Esophagus squamous epithelium (tissue), 5 donors: ENCODE measurements at places on chromosomes 1 and 21.

GRCh38 chr21:41786509-41786987 lies 19.7 kb upstream of the RIPK4 start:
- DNase-seq = no peak

DNA sequence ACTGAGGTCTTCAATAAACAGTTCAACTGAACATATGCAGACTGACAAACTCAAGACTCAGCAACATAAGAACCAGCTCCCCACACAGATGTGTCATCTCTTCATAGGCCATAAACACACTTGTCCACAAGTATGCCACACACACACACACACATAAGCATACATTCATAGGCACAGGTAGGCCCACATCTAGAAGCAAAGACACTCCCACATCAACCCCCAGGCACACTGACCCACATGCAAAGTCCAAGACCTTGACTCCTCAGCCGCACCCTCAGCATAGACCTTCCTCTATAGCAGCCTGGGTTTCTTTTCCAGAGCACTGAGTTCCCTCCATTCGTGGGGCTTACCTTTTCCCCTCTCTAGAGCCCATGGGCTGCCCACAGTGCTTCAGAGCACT lies 1.4 kb downstream of the LAD1 start:
- no peak for DNase-seq

GRCh38 chr1:229406798-229407197 lies 27.1 kb downstream of the ACTA1 start:
- DNase-seq = no peak

GRCh38 chr1:68327414-68327813 lies 95.1 kb upstream of the WLS start:
- DNase-seq = no peak

DNA sequence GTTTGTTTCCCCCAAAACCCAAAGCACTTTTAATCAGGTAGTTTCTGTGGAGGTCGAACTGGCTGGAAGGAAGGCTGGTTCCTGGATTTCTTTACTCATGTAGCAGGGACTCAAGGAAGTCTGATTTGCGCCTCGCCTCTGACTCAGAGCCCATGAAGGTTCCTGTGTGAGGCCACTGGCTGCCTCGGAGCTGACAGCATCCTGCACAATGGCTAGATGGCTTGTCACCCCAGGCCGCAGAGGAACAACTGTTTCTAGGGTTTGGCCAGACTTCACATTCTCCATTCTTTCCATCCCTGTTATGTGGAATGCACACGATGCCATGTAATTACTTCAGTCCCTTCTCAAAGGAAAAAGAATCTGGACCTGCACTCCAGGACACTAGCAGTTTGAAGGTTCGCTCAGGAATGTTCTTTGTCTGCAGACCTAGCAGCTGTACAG lies 39.1 kb upstream of the PRSS38 start:
- no peak for DNase-seq

DNA sequence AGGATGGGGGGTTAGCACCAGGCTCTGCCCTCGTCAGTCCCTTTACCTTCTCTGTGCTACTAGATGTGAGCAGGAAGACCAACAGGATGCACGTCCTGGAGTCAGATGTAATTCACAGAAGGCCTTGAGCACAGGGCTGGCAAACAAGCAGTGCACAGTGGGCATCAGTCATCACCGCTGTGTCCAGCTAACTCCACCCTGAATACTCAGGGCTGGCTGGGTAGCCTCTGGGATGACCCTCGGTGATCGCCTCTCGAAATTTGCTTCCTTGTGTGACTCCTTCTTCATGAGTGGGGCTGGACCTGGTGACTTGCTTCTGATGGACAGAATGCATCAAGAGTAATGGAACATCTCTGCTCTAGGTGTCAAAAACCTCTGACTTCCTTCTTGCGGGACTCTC lies 92.2 kb upstream of the TMPRSS2 start:
- no peak for DNase-seq

DNA sequence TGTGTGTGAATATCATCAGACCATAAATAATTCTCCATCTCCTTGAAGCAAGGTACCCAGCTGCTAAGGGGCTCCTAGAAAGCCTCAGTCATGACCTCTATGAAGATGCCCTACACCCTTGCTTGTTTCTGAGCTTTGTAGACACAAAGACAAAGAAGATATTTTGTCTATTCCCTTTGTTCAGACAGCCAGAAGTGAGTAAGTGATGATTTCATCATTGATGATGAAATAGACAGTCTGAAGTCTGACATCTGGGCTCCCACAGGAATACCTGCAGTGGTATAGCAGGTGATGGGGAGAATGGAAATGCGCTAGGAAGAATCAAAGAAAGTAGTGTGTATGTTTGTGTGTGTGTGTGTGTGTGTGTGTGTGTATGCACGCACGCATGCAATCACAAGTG lies 82.2 kb upstream of the DPT start:
- DNase-seq = no peak

GRCh38 chr1:63929106-63929478 lies 155.3 kb downstream of the ROR1 start:
- DNase-seq = no peak

GRCh38 chr1:205950280-205950679 lies 7.0 kb upstream of the SLC26A9 start:
- no peak for DNase-seq

DNA sequence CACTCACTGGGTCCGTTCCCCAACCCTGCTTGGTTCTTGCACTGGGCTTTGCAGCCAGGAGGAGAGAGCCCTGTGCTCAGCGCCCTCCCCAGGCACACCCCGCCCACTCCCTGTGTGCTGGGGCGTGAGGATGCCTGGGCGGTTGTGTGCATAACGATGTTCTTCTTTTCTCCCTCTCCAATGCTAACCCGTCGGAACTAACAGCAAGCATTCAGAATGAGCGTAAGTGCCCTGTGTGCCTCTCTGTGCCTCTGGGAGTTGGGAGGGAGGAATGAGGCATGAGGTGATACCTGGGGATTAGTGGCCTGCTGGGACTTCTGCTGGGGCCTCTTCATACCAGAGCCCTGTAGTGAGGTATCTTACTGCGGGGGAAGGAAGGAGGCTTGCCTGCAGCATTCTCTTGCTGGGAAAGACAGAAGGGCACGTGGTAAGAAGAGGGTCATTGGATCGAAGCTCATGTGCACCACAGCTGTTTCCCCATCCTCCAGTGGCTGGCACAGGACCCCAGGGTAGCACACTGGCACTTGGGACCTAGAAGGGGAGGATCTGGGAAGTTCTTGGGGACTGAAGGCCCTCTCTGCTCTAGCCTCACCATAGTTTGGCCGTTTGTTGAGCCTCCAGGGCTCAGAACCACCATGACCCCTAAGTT lies 79.8 kb downstream of the NFASC start:
- no peak for DNase-seq

DNA sequence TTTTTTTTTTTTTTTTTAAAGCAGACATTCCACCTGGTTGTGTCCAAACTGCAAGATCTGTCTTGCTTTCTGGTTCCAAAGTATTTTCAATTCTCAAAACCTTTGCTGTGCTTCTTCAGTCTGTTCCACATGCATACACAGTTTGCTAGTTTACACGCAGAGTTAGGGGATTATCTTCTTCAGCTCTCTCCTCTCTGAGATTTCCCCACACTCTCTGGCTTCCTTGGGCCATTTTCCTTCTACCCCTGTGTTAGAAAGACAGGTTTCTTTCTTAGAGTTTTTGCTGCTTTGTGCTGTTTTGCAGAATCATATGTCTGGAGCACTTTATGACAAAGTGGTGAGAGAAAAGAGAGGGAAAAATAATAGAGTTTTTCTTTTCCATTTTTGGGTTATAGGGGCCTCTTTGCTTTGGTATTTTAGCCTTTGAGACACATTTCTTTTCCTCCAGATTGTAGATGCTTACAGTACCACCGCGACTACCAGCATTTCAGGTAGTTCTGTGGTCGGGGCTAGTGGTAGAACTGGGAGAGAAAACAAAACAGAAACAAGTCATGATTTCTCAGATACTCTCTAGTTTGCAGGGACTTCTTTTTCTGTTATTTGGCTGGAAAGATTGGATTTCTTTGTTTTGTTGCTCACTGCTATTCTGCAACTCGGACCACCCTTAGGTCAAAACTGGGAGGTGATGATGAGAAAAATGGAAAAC lies 66.3 kb downstream of the RABGAP1L start:
- no peak for DNase-seq

GRCh38 chr1:217180443-217180842 lies 450.4 kb downstream of the GPATCH2 start:
- no peak for DNase-seq

- DNase-seq = no peak
These were observed 409.9 kb upstream of the ESRRG start for GRCh38 chr1:217133092-217133491.

DNA sequence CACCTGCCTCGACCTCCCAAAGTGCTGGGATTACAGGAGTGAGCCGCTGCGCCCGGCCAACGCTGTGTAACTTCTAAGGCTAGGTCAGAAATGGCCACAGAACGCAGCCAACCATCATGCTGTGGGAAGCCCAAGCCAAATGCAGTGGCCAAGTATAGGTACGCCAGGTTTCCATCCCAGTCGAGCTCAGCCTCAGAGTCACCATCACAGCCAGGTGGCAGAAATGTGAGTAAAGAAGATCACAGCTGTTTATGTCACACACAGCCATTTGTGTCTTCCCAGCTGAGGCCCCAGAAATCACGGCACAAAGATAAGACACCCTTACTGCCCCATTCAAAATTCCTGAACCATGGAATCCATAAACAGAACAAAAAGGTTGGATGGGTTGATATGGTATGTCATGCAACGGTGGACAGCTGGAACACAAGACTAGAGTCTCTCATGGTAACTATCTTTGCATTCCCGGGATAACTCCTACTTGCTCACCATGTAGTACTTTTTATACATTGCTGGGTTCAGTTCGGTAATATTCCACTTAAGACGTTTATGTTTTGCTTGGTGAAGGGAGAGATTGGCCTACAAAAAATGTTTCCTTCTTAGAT lies 84.3 kb downstream of the SLC45A1 start:
- DNase-seq = no peak

DNA sequence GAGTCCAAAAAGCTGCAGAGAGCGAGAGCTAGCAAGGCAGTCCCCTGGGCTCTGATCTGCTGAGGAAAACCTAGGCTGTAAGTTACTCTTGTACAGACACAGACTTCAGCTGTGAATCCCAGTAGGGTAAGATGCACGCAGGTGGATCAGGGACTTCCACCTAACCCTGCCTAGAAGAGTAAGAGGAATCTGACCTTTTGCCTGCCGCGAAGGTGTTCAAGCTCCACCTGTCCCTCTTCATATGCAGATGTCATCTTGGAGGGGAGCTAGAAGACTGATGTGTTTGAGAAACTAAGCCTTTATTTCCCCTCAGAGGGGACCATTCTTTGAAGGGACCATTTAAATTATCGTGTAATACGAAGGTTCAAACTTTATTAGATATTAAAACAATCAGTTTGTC lies 108.6 kb upstream of the USP24 start:
- DNase-seq = no peak

- DNase-seq = no peak
These were observed 24.1 kb upstream of the TMEM222 start for GRCh38 chr1:27297903-27298302.

- no peak for DNase-seq
These were observed 98.7 kb upstream of the PRMT6 start for GRCh38 chr1:106957795-106958194.

- no peak for DNase-seq
These were observed 3.8 kb downstream of the LDLRAD2 start for GRCh38 chr1:21815724-21816321.

- DNase-seq = no peak
These were observed 12.6 kb downstream of the FUBP1 start for GRCh38 chr1:77966291-77966690.

GRCh38 chr1:145877923-145878486 lies 7.7 kb downstream of the ANKRD35 start:
- no peak for DNase-seq

- DNase-seq = no peak
These were observed 13.2 kb downstream of the AMPD2 start for GRCh38 chr1:109632671-109633346.

DNA sequence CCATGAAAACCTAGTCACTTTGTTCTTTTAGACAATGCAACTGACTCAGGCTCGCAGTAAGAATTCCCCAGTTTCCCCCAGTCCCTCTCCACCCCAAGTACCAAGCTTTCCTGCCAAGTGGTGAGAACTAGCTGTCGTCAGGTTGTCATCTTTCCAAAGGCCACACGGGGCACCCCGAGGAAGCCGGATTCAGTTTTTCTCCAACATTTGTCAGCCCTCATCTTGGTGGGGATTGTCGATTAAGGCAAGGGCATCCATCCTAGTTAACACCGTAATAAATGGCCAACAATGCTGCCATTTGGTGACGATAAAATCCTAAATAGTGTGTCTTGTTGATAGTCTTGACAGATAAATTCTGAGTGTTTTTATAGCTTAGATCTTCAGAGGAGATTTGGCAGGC lies 55.9 kb upstream of the PROX1 start:
- DNase-seq = no peak

GRCh38 chr1:15777909-15778707 lies 19.5 kb downstream of the FBLIM1 start:
- no peak for DNase-seq

GRCh38 chr1:246784621-246785493 lies 60.6 kb downstream of the SCCPDH start:
- DNase-seq = no peak

GRCh38 chr1:40309374-40310128 lies 7.5 kb downstream of the COL9A2 start:
- no peak for DNase-seq

GRCh38 chr1:234927971-234928640 lies 200.5 kb downstream of the TOMM20 start:
- no peak for DNase-seq

DNA sequence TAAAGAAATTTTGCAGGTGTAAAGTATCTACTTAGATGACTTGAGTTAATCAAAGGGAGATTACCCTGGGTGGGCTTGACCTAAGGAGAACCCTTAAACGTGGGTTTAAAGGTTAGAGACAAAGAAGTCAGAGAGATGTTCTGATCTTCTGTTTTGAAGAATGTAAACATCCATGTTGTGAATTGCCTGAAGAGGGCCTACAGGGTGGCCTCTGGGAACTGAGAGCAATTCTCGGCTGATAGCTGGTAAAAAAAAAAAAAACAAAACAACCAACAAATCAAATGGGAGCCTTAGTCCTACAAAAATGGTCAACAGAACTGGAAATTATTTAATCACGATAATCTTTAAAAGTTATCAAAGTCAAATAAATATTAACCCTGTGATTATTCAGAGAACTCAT lies 89.4 kb upstream of the BCL10 start:
- DNase-seq = no peak

DNA sequence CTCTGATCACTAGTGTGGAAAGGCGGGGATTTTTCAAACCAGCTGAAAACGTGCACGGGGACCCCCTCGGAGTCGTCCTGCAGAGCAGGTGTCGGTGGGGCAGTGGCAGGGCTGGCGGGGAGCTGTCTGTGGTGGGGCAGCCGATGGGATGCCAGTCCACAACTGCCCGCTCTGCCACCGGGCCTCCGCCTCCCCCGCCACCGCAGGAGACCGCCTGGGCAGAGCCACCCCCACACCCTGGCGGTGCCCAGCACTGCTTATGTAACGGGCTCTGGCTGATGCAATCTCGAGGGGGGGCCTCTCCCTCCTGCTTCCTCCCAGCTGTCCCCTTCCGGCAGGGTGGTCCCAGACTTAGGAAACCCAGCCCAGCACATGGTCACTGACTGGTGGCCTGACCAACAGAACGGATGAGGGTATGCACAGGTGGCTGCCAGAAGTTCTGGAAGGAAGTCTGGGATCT lies 9.3 kb downstream of the CHD5 start:
- DNase-seq = no peak
